ENCODE measurements at places on chromosomes 2 and 18.

DNA sequence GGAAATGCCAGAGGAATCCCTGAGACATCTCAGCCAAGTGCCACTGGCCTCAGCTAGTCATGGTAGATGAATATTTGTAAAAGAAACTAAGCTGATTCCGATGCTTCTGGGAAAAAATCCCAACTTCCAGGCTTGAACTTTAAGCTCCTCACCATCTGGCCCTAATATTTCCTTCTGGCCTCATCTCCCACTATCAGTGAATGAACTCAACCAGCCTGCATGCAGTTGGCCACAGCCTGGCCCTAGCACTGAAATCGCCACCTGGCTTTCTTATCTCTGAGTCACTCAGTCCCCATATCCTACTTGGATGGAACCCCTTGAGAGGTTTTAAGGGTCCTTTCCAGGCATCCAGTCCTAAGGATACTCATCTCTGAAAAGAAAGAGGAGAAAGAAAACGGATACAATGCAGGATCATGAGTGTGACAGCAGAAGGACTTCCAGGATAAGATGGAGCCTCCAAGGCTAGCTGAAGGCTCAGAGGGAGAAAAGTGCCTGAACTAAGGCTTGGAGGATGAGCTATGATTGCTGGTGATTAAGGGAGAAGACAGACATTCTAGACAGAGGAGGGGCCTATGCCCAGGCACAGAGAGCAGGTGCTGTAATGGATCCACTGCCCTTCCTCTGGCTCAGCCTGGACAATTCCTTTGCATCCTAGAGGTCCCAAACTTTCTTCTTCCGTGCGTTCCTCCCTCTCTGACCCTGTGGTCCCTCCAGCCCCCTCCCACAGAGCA lies 141.5 kb upstream of the MYCN start:
- H3K27me3 ChIP-seq = no peaks in the 10 kb centered on the region
- H3K27ac ChIP-seq = no peak overlapping the region
- H3K4me3 ChIP-seq = no peak overlapping the region
- H3K4me1 ChIP-seq = no peaks in the 10 kb centered on the region
- no peaks in the 10 kb centered on the region for H3K36me3 ChIP-seq

- no peaks in the 10 kb centered on the region for H3K27me3 ChIP-seq
- DNase-seq = peak; percentile 68
- no peaks in the 10 kb centered on the region for H3K36me3 ChIP-seq
These were observed at the start of gene STEAP3 for GRCh38 chr2:119223521-119224390. Gene STEAP3 (plus strand): TSS chr2:119223834. CDS start chr2:119231013, 7,179 bp downstream.

DNA sequence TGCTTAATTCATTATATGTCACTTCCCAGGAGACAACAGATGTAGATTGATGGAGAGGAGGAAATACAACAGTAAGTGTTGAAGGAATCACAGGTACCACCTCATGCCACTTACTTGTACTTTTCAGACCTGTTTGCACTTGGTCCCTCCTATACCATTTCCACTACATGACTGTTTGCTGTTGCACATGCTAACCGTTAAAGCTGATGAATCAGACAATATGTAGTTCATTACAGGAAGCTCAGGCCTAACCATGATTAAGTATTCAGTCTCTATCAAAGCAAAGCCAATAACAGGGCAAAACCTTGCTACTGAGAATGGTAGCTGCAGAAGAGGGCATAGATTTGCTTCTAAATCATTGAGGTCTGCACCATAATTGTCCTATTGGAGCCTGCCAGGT lies 30.2 kb upstream of the GRP start:
- H3K4me3 ChIP-seq = no peak overlapping the region
- no peaks in the 10 kb centered on the region for H3K4me1 ChIP-seq
- no peaks in the 10 kb centered on the region for H3K27me3 ChIP-seq
- H3K27ac ChIP-seq = no peak overlapping the region

DNA sequence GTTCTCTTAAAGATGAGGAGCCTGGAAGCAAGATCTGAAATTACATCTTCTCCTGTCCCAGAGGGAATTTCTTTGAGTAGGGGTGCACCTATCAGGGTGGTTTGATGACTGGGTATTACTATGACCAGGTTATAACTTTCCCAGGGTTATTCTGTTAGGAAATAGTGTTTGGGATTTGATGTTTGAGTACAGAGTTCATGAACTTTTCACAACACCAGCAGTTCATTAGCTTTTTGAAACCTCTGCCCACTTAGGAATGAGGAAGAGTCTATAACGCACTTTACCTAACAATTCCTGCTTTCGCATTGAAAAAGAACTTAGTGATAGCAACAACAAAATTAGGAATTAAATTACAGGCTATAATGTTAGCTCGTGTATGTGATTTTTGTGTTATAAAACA lies 58.6 kb downstream of the ALMS1 start:
- no peak overlapping the region for H3K4me3 ChIP-seq
- no peak overlapping the region for H3K27ac ChIP-seq
- H3K27me3 ChIP-seq = no peaks in the 10 kb centered on the region
- peaks cover 19% of the 10 kb centered on the region for H3K36me3 ChIP-seq

DNA sequence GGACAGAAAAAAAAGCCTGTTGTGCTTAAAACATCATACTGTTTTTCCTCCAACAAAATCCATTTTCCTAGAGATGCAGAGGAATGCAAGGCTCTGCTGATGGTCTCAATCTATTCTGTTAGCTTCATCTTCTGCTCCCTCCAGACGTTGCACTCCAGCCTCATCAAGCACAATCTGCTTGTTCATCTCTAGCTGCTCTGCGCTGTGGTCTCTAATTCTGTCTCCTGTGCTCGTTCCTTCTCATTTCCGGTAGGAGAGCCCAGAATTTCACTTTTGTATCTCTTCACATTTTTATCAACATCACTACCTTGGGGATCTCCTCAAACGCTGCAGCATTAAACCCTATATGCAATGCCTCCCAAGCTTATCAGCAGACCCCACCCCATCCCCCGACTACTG lies 708.9 kb downstream of the RNF144A start:
- H3K27ac ChIP-seq = no peak overlapping the region
- no peaks in the 10 kb centered on the region for H3K36me3 ChIP-seq
- H3K4me3 ChIP-seq = no peak overlapping the region
- DNase-seq = no peak
- H3K4me1 ChIP-seq = no peaks in the 10 kb centered on the region

- H3K36me3 ChIP-seq = no peaks in the 10 kb centered on the region
- H3K4me1 ChIP-seq = no peaks in the 10 kb centered on the region
- no peak for DNase-seq
- H3K4me3 ChIP-seq = no peak overlapping the region
These were observed 536 bp downstream of the XDH start for GRCh38 chr2:31413862-31414550.

DNA sequence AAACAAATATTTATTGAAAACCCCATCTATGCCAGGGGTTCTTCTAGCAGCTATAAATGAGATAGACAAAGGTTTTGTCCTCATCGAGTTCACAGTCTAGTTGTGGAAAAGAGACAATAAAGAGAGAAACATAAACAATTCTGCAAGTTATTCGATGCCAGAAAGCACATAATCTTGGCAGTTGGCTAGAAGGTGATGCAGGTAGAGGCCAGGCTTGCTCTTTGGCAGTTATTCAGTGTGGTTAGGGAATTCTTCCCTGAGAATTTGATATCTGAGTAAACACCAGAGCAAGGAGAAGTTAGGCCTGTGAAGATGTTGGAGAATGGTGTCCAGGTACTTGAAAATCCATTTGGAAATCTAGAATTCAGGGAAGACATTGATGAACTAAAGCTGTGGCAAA lies 547.4 kb downstream of the SLC4A3 start:
- no peaks in the 10 kb centered on the region for H3K27me3 ChIP-seq
- H3K27ac ChIP-seq = no peak overlapping the region
- no peak overlapping the region for H3K4me3 ChIP-seq
- H3K36me3 ChIP-seq = no peaks in the 10 kb centered on the region
- no peaks in the 10 kb centered on the region for H3K4me1 ChIP-seq
- DNase-seq = no peak

GRCh38 chr2:208101716-208102631 lies 22.4 kb downstream of the CRYGD start:
- peaks cover 13% of the 10 kb centered on the region for H3K4me1 ChIP-seq
- H3K4me3 ChIP-seq = no peak overlapping the region
- no peak overlapping the region for H3K27ac ChIP-seq

GRCh38 chr2:72863046-72863445 lies 24.2 kb upstream of the SPR start:
- H3K36me3 ChIP-seq = no peaks in the 10 kb centered on the region
- no peak overlapping the region for H3K4me3 ChIP-seq
- no peaks in the 10 kb centered on the region for H3K27me3 ChIP-seq
- H3K4me1 ChIP-seq = no peaks in the 10 kb centered on the region
- H3K27ac ChIP-seq = no peak overlapping the region
- no peak for DNase-seq

GRCh38 chr2:38474021-38474456 lies 97.0 kb upstream of the ATL2 start:
- no peak overlapping the region for H3K4me3 ChIP-seq
- no peaks in the 10 kb centered on the region for H3K27me3 ChIP-seq
- no peaks in the 10 kb centered on the region for H3K36me3 ChIP-seq
- DNase-seq = no peak

DNA sequence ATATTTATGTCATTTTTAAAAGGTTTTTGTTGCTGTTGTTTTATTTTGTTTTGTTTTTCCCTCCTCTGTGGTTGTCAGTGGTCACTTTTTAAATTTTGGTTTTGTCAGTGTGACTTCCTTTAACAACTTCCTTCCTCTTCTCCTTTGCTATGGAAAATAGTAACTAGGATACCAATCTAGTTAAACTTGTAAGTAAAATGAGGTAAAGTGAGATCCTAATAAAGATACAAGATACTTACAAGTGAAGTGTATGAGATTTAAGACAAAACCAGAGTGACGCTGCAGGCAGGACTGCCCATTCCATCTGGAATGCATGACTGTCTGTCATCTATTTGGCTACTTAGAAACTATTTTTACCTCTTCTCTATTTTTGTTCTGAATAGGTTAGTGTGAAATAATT lies 30.6 kb upstream of the CREB1 start:
- H3K36me3 ChIP-seq = no peaks in the 10 kb centered on the region
- no peak overlapping the region for H3K4me3 ChIP-seq
- no peaks in the 10 kb centered on the region for H3K27me3 ChIP-seq

DNA sequence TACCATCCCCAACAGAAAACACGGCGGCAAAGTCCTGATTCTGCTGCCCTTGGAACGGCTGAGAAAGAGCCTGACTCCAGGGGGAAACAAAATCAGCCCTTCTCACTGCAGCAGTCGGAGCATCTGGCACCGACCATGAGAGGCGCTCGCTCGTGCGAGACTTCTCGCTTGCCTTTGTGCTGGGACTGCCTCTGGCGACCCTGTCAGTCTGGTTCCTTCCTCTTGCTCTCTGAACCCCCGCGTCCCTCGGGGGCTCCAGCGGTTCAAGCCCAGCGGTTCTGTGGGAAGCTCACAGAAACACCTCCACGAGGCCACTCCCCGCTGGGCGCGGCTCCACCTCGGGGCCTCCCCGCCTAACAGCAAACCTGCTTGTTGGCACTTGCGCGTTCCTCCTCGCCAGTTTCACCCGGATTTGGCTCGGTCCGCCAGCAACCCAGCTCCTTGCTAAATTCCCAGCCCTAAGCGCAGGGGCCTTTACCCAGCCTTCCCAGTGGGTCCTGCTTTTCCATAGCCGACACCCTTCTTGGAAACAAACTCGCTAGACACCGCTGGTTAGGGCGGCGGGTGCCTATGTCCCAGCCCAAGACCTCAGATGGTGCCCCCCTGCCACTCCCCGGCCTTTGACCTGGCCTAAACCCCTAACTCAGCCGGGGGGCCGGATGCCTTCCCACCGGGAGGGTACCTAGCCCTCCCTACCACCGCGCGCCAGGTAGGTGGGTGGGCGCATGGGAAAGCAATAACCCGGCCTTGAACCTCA lies 2.2 kb downstream of the RND3 start:
- peak overlapping the region; percentile 69 for H3K4me3 ChIP-seq
- no peaks in the 10 kb centered on the region for H3K4me1 ChIP-seq
- peak overlapping the region; percentile 97 for H3K27ac ChIP-seq
- no peaks in the 10 kb centered on the region for H3K36me3 ChIP-seq
- no peaks in the 10 kb centered on the region for H3K27me3 ChIP-seq
- DNase-seq = peak; percentile 82

GRCh38 chr2:68920481-68921170 lies 32.1 kb downstream of the GKN2 start:
- H3K4me3 ChIP-seq = no peak overlapping the region
- H3K4me1 ChIP-seq = no peaks in the 10 kb centered on the region
- no peaks in the 10 kb centered on the region for H3K36me3 ChIP-seq
- no peak overlapping the region for H3K27ac ChIP-seq
- H3K27me3 ChIP-seq = no peaks in the 10 kb centered on the region
- DNase-seq = no peak

DNA sequence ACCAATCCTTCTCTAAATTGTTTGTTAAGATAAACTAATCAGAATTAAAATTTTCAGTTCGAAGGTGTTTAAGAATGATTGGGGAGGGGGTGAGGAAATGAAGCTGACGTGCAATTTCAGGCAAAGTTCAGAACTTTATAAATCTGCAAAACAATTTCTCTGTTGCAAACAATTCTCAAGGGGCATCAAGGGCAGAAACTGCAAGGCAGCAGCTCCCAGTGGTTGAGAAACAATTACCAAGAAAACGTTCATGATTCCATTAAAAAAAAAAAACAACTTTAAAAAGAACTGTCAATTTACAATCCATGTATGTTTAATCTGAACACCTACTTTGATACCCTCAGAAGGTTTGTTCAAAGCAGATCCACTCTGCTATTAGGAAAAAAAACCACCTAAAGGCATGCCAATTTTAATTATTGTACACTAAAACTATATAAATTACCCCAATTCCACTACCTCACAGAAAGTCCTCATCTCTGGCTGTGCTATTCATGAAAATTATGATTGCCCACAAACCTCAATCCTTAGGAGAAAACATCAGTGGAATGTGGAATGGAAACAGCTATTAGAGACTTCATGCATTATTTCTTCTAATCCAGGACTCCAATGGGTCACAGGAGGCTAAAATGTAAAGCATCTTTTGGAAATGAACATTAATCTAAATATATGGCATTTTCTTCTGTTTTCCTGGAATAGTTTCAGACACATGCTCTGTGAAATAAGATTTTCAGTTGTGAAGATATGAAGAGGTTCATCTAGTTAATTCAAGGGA lies 119.9 kb upstream of the ACVR1C start:
- no peak for DNase-seq
- no peaks in the 10 kb centered on the region for H3K27me3 ChIP-seq
- no peak overlapping the region for H3K27ac ChIP-seq
- peaks cover 13% of the 10 kb centered on the region for H3K36me3 ChIP-seq

DNA sequence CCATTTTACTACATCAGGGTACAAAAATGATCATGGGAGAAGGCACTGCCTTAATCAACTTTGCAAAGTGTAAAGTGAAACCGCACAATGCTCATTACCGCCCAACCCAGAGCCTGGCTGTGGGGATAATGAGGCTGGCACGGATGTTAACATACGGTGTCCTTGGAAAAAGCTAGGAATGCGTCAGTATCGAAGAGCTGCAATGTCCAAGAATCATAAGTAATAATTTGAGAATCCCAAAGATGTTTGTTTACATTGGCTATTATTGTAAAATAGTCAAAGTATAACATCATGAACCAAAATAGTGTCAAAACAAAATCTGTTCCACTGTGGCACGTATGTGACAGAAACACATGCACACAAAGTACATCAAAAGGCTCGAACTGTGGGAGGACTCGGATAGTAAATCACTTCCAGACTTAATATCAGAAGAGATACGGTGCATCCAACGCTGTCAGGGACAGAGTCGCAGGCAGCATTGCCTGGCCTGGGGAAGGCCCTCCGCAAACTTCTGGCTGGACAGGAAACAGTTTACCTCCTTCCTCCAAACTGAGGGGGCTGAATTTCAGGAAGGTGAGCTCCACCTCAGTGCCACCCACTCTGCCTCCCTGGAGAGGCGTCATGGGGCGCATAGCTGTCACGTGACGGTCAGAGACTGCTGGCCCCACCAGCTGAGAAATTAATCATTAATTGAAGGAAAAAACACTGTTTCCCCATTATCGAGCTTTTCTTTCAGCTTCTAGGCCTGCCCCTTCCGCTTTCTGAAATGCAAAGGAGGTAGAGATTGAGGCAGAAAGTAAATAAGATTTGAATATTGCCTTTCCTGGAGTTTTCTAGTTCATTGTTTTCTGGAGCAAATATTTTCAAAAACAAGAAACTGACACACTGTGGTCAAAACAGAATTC lies 1.8 kb upstream of the ID2 start:
- no peaks in the 10 kb centered on the region for H3K4me1 ChIP-seq
- H3K27ac ChIP-seq = peak overlapping the region; percentile 98
- H3K27me3 ChIP-seq = no peaks in the 10 kb centered on the region
